Activated naive CD4-positive, alpha-beta T cell (primary cell): ENCODE measurements at places on chromosomes 7 and 10.

GRCh38 chr10:34868589-34868988 is 53.5 kb upstream of the PARD3 start:
- no peak for DNase-seq

DNA sequence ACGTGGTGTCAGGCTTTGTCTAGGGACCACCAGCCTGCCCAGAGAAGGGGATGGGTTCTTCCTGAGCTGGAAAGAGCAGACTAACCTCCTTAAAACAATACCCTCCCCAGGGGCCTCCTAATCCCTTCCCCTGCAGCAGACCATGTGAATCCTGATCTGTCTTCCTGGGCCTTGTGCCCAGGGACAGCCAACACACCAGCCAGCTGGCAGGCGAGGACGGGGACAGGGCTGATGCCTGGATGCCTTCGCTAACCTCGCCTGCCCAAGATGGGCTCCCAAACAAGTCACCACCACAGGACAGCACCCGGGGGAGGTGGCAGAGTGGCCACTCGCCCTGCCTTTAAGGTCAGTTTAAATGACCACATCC is 17.6 kb downstream of the PODXL start:
- DNase-seq, result no peak

DNA sequence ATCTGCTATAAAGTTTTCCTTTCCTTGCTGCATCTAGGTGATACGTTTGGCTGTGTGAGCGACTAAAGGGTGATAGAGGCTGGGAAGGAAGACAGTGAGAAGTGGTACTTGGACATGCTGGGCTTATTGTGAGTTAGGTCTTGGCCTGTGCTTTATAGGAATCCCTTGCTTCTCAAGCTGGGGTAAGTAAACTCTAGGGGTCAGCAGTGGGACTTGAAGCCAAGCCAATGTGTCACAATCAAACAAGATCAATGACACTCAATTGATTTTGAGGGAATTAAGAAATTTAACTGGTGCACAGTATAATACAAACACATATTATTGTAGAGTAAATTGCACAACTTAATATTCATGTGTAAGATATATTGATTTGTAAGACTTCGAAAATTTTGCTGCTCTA is 155.8 kb upstream of the AOAH start:
- DNase-seq, result no peak

DNA sequence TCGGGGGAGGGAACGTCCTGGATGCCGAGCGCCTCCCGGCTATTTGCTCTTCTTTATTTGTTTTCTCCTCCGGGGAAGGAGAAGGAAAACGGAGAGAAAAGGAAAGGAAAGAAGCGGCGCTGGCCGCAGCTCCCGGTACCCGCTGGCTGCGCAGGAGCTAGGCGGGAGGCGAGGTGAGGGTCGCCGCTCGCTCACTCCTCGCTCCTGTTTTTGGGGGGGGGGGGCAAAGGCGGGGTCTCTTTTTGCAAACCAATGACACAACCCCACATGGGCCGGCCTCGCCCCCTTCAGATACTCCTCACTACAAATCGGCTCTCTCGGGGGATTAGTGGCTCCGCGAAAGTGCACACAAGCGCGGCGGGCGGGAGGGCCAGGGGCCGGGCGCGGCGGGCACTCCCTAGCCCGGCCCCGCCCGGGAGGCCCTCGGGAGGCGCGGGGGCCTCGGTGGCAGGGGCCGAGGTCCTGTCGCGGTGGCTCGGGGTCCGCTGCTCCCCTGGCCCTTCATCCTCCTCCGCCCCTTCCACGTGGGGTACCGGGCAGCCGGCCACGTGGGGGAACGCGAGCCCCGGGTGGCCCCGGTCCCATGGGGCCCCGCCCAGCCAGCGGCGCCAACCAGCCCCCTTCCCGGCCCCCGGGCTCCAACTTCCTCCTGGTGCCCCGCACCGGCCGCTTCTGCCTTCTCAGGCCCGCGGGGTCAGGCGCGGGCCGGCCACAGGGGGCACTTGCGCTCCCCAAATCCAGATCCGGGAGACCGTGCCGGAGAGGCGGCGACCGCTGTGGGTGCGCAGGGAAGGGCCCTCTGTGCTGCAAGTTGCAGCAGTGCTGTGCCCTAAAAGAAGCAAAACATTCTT is 718 bp upstream of the CTBP2 start:
- no peak for DNase-seq

DNA sequence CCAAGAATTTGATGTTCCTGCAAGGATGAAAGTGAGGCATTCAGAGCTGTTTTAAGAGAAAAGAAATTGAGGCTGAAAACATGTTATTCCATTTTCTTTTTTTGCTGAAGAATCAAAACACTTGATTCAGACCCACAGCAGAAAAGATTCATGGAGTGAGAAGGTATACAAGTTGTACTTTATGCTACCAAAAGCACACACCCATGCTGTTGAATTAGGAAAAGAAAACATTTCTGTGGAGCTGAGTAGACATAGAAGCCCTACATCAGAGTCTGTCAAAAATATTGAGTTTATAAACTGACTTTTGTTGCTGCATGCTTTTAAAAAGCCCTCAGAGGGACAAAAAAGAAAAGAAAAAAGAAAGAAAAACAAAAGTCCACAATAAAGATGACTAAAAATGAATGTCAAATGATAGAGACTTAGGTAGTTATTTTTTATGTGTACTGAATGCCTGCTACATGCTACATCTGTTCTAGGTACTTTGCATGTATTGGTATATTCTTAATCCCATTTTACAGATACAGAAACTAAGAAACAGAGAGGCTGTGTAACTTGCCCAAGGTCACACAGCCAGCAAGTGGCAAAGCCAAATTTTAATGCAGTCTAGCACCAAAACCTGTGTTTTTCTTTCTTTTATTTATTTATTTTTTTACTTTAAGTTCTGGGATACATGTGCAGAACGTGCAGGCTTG is 71.7 kb upstream of the PALS2 start:
- DNase-seq, result no peak
